Progenitor cell of endocrine pancreas (in vitro differentiated cells): ENCODE measurements at places on chromosomes 2 and 18. TPM values are rescaled to one million over a fixed set of nuclear protein-coding genes. Genes with fewer than 3 reads are reported as not detected.

The EPB41L5 gene
- total RNA-seq, result 75.3 and 77.8 TPM in 2 replicates

The SGPP2 gene
- total RNA-seq, result 14.2 and 19.8 TPM in 2 replicates

GRCh38 chr18:53819671-53820070, 404.8 kb downstream of the MBD2 start:
- H3K4me1 ChIP-seq, result peaks cover 8% of the 10 kb centered on the region
- no peak overlapping the region for H3K4me3 ChIP-seq
- H3K36me3 ChIP-seq, result no peaks in the 10 kb centered on the region

DNA sequence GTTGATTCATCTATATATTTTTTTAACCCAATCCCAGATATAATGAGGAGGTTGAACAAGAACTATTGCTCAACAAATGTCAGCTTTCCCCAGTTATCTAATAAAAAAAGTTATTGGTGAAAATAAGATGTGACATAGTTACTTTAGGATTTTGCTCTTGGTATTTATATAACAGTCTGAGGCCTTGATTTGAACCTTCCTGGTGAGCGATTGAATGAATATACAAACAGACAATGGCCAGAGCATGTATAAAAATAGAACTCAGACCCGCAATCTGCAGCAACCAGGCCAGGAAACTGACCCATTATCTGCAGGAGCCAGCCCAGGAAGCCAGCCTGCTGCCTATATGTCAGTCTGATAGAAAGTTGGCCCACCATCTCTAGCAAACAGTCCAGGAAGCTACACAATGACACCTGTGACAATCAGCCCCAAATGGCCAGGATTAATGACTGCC, 81.6 kb downstream of the HS6ST1 start:
- DNase-seq, result no peak
- no peaks in the 10 kb centered on the region for H3K36me3 ChIP-seq
- no peak overlapping the region for H3K27ac ChIP-seq
- no peaks in the 10 kb centered on the region for H3K4me1 ChIP-seq

GRCh38 chr2:133146893-133147292, 421.4 kb downstream of the NCKAP5 start:
- no peak overlapping the region for H3K4me3 ChIP-seq
- H3K4me1 ChIP-seq, result peaks cover 16% of the 10 kb centered on the region
- peaks cover 2% of the 10 kb centered on the region for H3K36me3 ChIP-seq

DNA sequence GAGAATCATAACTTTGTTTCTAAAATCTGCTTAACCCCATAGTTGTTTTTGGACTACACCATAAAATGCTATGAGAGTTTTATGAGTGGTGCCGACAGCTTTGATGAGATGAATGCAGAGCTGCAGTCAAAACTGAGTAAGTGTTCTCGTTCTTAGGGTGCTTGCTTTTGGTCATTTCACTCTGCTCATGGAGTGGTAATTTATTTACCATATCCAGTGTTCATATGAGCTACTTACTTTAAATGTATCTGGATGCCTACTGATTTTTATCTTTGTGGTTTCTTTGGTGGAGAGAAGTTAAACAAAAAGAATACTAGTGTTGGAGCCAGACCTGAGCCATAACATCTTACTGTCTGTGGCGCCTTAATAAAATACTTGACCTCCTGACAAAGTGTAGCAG, 16.4 kb downstream of the NDC80 start:
- no peak overlapping the region for H3K27ac ChIP-seq
- peaks cover 7% of the 10 kb centered on the region for H3K36me3 ChIP-seq
- peaks cover 4% of the 10 kb centered on the region for H3K4me1 ChIP-seq
